Daoy (cell line): ENCODE measurements at places on chromosomes 2 and 18. TPM values are rescaled to one million over a fixed set of nuclear protein-coding genes. Genes with fewer than 3 reads are reported as not detected.
A peak's percentile ranks its signal among the peaks of the same experiment; 100 is the strongest.

DNA sequence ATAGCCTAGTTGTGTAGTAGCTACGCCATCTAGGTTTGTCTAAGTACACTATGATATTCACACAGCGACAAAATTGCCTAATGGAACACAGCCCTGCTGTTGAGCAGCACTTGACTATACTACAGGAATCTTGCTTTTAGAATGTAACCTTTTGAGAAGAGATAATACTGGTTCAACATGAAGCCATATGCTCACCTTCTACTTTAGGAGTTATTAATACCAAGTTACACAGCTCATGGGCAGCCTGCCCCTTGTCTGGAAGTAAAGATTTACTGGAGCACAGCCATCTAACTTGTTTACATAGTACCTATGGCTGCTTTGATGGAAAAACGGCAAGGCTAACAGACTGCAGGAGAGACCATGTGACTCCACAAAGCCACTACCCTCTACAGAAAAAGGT is 174.8 kb downstream of the DYM start:
- no peak for DNase-seq

The ANKRD44 gene
- total RNA-seq, result 5.8 and 7.4 TPM in 2 replicates

- DNase-seq, result no peak
Observed at GRCh38 chr18:74589021-74589420, 8.6 kb upstream of the ZNF407 start.

The RFTN2 gene
- total RNA-seq, result 0.24 TPM in 1 of 2 replicates, not detected in the other

GRCh38 chr2:156430980-156431358 is 5.2 kb upstream of the GPD2 start:
- peak; percentile 42 for DNase-seq

The NEURL3 gene
- 0.23 and 1.2 TPM in 2 replicates for total RNA-seq

DNA sequence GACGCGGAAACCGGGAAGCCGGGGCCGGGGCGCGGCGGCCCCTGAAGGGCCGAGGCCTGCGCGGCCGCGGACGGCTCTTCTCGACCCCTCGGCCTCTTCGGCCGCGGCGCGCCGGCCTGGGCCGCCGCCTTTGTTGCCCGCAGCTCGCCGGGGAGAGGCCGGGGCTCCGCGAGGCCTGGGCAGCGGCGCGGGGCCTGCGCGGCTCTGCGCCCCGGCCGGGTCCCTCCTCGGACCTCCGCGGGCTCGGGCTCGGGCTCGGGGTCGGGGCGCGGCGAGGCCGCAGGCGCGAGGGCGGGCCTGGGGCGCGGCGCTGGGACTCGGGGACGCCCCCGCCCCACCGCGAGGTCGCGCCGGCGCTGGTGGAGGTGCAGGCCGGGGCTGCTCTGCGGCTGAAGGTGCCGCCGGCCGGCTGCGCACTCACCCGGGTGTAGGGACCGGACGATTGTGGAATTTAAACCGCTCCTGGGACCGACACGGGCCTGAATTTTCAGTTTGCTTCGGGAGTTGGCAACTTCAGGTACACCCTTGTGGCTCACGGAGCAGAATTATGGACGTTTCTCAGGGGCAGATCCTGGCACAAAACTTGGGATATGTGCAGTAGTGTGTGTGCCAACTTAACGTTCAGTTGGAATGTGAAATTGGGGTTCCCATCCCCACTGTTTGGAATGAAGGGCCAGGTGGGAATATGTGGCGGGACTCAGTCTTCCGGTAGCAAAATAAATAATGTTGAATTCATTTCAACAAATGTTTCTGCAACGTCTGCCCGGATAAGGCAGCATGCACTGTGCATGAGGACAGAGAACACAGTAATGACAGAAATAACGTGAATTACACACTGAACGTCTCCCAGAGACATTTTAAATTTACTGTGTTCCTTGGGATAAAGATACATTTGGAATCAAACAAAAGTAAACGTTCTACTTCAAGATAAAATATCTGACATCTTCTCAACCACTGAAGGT is 787 bp downstream of the SOCS6 start:
- DNase-seq, result peak; percentile 27

The GCG gene
- not detected in 2 replicates for total RNA-seq

The MC2R gene
- total RNA-seq, result not detected in 2 replicates

The RPRD1A gene
- total RNA-seq, result 47.9 and 60.4 TPM in 2 replicates

- no peak for DNase-seq
Observed at GRCh38 chr2:68059784-68060525, 2.8 kb downstream of the C1D start.

GRCh38 chr18:12921178-12921577 is 26.6 kb upstream of the SEH1L start:
- no peak for DNase-seq

GRCh38 chr2:18677280-18677679 is 87.9 kb upstream of the NT5C1B start:
- no peak for DNase-seq

GRCh38 chr2:57402755-57403154 is 643.9 kb upstream of the VRK2 start:
- no peak for DNase-seq

The BIN1 gene
- total RNA-seq, result 68.1 and 74.2 TPM in 2 replicates

The HOXD4 gene
- 1.5 and 2.5 TPM in 2 replicates for total RNA-seq

DNA sequence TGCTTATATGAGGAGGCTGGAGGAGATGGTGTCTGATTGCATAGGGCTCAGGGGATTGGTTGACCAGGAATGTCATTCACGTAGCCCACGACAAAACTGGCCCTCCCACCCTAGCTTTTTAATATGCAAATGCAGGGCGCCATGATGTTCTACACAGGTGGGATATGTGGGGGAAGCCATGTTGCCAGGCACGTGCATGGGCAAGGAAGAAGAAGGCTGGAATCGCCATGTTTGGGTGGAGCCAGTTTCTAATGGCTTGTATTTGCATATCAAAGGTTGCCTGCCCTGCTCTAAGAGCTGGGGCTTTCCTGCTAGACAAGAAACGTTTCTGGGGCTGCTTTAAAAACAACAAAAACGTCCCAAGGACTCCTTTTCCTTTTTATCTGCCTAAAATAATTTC is 26.5 kb upstream of the LINC00305 start:
- DNase-seq, result no peak

GRCh38 chr18:70405052-70405451 is 116.2 kb downstream of the SOCS6 start:
- DNase-seq, result no peak

GRCh38 chr18:7890075-7890474 is 323.0 kb downstream of the PTPRM start:
- DNase-seq, result no peak

- no peak for DNase-seq
Observed at GRCh38 chr2:164810843-164811242, 30.8 kb downstream of the COBLL1 start.

DNA sequence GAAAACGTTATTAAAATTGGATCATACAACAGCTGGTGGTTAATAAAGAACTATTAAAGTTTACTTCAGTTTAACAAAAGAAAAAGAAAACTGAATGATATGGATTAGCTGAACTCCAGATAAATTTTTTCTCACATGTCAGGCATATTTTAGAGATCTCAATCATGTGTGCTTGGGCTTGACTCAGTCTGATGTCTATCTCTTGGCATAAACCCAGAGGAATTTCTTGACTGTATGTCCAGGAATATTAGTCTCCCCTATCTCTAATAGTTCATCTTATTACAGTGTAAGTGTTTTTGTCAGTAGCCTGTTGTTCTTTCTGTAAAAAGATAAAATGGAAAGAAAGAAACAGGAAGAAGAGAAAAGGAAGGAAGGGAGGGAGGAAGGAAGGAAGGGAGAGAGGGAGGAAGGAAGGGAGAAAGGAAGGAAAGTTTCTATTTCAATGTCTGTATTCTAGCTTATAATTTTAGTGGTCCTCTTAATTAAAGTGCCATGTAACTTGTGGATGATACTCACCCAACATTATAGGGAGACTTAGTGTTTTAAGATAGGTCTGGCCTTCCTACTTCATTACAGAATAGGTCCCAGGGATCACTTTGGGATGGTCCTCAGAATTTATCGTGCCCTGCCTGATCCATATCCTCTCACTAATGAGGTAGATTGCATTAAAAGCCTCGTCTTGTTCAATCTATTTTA is 99.7 kb upstream of the UGP2 start:
- no peak for DNase-seq

The SIX3 gene
- total RNA-seq, result 0.24 TPM in 1 of 2 replicates, not detected in the other
